Activated CD4-positive, alpha-beta T cell treated with anti-CD3 and anti-CD28 coated beads, Interleukin-2, amount 10 ng/mL, durations not matched to agents 7 days and 5 days (primary cell): ENCODE measurements at places on chromosomes 12 and 14.
A peak's percentile ranks its signal among the peaks of the same experiment; 100 is the strongest.

- no peak for DNase-seq
Measured at GRCh38 chr12:80935111-80935510, 2.6 kb downstream of the LIN7A start.

DNA sequence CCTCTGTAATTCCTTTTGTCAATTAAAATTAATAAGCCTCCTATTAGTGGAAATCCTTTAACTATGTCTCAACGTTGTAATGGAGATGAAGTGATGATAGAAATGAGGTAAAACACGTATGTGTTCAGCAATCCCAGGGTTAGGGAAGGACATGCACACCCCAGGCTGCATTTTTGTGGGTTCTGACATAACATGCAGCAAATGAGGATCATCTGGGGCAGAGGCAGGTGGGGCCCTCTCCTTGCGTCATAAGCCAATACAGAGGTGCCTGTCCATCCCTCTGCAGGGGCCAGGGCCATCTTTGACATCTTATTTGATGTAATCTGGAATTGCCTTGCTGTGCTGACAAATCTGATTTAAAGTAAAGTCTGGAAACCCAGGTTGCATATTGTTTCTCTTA lies 73.2 kb downstream of the MYRFL start:
- DNase-seq: no peak

DNA sequence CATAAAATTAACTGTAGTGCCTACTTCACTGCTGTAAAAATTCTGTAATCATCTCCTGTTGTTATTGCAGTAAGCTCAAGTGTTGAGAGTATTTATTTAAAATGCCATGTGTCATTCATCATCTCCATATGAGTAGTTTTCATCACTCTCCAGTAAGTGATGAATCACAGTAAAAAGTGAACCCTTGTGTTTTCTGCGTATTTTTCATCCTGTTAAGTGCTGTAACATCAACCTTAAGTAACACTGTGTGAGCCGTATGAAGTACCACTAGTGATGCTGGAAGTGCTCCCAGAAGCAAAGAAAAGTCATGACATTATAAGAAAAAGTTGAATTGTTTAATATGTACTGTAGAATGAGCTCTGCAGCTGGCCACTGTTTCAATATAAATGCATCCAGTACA lies 55.4 kb downstream of the SLCO1B3 start:
- DNase-seq: no peak

DNA sequence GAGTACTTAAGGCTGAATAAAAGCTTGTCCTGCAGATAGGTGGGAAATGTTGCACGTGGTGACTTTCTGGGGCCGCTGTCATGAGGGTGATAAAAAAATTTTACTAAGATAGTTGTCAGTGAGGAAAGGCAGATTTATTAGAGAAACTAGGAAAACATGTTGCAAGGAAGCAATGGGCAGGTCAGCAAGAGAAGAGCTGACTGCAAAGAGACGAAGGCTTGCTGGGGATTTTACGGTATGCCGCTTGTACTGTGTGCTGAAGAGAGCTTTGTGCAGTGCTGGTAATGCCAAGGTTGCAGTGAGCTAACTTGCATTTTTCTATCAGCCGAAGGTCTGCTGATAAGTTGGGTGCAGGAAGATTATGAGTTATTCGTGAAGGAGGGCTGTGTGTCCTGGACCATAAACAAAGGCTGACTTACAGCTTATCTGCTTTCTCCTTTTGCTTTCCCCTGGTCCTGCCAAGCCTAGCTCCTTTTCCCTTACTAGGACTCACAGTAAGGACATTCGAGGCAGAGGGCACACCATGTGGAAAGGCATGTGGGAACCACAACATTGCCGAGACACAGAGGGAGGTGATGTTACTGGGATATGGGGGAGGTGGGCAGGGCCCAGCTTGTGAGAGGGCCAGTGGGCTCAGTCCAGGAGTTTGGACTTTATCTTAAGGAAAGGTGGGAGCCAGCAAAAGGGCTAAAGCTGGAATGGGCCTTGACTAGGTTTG lies 7.4 kb upstream of the CCDC88C start:
- DNase-seq: peak; percentile 3

DNA sequence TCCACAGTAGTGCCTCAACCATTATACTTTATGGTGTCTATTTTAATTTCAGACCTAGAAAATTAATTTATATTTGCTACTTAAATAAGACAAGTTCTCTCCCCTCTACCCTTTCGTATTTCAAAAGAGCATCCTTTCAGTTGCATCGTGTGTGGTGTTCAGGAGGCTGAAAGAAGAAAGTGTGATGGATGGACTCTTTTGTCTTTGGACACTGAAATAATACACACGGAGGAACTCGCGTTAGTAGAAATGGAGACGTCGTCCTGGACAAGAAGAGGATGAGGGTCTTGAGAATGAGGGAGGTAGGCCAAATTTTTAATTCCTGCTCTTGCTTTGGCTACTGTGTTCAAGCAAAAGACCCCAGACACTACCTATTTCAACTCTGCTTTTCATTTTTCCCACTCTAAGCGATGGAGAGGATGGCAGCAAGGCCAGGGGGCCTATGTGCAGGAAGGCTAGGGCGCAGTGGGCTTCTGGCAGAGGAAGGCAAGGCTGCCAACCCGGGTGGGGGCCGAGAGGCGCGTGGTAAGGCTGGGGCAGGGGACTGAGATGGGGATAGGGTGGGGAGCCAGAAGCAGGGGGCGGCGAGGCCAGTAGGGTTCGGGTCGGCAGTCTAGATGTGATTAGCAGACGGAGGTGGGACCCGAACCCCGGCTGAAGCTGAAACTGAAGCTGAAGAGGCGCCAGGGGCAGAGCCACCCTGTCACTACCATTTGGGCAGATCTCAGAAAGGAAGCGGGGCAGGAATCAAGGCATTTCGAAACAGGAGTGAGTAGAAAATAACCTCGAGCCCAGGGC lies 722 bp downstream of the TMED8 start:
- peak; percentile 42 for DNase-seq

- DNase-seq: no peak
Measured at GRCh38 chr14:20998674-20999366, at the start of gene SLC39A2. Gene SLC39A2 (plus strand): TSS chr14:20999293. CDS start chr14:20999447, 154 bp downstream.

DNA sequence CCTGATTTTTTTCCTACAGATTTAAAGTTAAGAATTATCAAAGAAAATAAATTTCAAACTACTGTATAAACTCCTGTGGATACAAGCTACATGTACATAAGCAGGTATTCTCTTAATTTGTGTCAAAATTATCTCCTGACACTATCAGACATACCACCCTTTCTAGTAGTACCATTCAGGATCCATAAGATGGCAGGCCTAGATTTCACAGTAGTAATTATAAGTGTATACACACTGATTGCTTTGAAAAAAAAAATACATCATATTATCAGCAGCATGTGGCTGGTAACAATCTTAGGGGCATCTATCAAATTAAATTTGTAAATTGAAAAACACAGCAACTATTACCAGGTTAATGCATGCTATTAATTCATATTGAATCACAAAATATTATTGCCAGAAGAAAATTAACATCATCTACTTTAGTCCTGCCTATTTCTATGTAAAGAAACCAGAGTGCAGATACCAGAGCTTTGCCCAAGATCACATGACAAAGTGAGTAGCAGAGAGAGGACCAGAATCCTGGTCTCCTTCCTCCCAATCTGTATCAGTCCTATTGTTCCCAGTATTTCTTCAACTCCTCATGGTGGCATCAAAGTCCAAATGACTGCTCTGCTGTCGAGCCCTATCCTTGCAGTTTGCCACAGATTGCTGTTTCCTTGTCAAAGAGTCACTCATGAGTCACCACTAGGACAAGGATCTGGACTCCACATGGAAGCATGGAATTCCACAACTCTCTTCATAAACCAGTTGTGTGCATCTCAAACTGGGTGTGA lies 27.7 kb upstream of the CALM1 start:
- no peak for DNase-seq

DNA sequence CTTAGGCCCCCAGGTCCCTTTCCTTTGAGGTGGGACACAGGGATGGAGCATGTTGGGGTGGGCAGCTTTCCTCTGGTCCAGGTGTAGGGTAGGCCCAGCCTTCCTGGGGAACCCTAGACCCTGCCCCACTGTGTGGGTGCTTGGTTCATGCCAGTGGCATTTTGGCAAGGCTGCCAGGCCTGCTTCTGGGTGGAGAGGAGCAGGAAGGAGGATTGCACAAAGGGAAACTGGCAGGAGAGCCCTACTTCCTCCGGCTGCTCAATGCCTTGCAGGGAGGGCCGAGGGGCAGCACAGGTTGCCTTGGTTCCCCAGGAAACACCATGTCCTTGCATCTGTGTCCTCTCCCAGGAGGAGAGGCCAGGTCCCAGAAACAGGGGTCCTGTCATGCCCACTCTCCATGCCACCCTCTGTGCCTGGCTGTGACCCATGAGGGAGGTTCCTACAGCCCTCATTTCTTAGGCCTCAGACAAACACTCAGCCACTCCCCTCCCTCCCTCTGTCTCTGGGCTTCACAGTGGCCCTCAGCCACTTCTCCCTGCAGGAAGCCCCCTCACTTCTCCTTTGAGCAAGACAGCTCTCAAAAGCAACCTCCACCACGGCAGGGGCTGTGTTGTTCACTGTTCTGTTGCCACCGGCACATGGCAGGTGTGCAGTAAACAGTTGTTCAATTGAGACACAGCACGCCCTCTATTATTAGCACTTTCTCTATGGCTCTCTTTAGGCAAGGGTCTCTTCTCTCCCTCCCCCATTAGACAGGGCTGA lies 6.8 kb upstream of the KRT80 start:
- no peak for DNase-seq

- no peak for DNase-seq
Measured at GRCh38 chr12:1481906-1482305, 112.5 kb downstream of the FBXL14 start.

DNA sequence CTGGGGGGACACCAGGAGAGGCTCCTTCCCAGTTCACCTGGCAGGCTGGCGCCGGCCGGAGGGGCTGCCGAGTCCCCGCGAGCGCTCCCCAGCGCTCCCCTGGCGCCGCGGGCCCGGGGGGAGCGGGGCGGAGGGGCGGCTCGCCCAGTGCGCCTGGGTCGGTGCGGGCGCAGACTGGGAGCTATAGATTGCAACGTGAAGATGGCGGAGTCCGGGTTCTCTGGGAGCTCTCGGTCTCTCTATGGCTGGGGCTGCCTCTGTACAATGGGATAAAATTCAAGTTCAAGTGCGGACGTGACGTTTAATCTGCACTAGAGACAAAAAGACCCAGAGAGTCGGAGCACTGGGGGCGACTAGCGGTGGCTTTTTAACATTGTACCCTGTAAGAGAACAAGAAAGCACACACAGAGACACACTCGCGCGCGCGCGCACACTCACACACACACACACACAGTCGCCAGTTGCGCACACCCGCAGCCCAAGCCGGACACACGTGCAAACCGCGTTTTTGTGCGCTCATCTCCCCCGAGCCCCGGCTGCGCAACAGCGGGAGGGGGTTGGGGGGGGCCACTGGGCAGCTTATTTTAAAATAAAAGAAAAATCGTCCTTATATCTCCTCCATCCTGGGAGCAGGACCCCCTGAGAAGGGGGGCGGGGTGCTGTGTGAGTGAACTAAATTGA lies at the start of gene BCL11B:
TSS of gene BCL11B (minus strand) at position 247 of the 681 bp plus-strand sequence. CDS start 979 bp downstream, outside the sequence.
- DNase-seq: peak; percentile 94

DNA sequence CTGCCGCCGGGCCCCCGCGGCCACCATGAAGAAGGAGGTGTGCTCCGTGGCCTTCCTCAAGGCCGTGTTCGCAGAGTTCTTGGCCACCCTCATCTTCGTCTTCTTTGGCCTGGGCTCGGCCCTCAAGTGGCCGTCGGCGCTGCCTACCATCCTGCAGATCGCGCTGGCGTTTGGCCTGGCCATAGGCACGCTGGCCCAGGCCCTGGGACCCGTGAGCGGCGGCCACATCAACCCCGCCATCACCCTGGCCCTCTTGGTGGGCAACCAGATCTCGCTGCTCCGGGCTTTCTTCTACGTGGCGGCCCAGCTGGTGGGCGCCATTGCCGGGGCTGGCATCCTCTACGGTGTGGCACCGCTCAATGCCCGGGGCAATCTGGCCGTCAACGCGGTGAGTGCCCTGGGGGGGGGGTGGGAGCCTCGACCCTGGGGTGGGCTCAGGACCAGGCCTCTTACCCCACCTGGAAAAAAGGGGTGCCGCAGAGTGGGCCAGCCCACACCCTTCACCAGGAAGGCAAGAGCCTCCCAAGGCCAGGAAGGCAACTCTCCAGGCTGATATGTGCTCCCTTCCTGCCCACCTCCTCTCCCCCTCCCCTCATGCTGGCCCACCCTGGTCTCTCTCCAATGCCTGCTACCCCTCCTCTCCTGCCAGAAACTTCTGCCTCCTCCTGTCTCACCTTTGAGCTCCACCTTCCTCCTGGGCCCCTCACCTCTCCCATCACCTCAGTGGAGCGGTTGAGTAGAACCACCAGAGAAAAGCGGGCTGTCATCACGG lies 507 bp downstream of the AQP5 start:
- no peak for DNase-seq

GRCh38 chr14:38554026-38554425 lies 298.1 kb upstream of the CLEC14A start:
- DNase-seq: no peak

GRCh38 chr14:98692832-98693231 lies 579.2 kb downstream of the BCL11B start:
- DNase-seq: no peak

DNA sequence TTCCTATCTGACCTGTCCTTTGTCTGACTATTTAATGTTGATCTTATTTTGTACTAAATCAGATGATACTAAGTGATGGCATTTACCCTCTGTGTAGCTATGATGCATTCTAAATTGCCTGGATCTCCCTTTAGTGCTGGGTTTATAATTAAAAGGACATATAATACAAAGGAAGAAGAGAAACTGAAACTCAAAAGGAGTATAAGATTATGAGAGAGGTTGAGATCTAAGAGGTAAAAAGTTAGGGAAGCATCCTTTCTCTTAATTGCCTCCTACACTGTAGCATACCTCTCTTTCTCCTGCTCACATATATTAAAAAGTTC lies 86.9 kb upstream of the MON2 start:
- DNase-seq: no peak

DNA sequence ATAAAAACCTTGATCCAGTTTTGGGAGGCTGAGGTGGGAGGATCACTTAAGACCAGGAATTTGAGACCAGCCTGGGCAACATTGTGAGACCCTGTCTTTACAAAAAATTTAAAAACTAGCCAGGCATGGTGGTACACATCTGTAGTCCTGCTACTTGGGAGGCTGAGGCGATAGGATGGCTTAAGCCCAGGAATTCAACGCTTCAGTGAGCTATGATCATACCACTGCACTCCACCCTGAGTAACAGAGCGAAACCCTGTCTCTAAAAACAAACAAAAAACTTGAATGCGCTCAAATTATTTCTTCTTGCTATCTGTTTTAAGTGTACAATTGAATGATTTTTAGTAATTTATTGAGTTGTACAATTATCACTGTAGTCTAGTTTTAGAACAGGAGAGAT lies 20.1 kb downstream of the WDR20 start:
- no peak for DNase-seq
